Brain pericyte (primary cell): ENCODE measurements at places on chromosomes 7 and 10.

DNA sequence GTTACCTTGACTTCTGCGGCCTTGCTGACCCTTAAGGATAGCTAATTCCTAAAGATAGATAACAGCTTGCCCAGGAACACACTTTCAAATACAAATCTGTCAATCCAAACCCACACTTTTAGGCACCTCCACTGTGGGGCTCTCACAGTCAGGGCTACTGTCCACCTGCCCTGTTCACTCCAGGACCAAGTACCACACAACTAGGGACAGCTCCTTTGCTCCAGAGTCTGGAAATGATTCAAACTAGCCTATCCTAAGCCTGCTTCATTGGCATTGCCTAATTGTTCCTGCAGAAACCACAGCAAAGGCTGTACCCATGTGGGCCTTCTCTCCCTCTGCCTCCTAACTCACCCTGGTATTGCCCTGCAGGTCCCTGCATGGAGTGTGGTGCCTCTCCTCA lies 538.9 kb upstream of the IGFBP3 start:
- no peak for DNase-seq

- DNase-seq: no peak
Measured at GRCh38 chr7:91342346-91342745, 78.1 kb downstream of the FZD1 start.

DNA sequence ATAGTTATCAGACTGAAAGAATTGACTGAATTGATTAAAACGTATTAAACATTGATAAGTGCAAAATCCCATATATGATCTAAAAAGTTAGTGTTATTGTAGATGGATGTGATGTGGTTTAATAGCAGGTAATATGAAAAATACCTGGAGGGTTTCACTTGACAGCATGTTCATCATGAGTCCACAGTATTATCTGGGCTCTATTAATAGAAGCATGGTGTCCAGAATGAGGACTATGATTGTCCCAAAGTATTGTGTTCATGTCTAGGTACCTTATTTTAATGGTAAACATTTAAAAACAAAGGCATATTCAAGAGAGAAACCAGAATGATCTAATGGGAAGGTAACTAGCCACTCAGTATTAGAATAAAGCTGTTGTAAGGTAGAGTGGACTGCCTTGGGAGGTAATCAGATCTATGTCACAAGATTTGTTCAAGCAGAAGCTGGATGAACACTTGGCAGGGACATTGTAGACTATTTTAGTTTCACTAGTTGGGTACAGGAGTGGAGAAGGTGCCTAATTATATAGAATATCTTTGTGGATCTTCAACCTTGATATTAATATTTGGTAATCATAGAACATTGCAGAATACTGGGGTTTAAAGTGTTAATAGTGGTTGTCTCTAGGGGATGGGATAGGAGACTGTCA lies 43.5 kb downstream of the MCU start:
- no peak for DNase-seq

GRCh38 chr7:15303357-15303756 lies 258.5 kb downstream of the AGMO start:
- no peak for DNase-seq

DNA sequence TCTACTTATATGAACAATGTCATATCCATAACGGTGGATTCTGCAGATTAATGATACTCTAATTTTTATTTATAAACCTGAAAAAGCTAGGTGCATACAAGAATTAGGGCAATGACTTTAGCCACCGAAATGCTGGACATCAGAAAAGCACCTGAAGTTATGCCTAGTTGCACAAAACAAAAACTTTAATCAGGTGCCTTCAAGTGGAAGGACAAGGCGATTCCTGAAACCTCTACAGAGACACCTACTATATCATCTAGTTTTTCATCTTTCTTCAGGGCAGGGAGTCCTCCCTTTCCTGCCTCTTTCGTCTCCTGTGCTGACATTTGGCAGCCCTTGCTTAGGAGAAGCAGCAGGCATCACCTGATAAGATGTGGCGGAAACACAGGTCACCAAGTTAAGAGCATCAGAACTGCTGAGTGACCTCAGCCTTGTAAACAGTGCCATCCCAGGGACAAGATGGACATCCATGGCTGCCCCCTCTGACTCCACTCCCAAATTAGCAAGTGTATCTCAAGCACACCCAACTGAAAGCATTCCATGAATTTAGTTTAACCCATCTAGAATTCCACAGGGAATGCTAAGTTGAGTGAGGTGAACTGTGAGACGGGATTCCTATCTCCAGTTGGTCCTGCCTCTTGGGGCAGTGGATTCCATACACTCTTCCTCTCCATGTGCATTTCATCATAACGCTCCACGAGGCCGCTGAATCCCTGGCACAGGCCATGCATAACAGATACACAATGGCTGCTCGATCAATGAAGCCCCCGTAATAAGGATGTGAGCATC lies 5.8 kb downstream of the ITPRIP start:
- no peak for DNase-seq

DNA sequence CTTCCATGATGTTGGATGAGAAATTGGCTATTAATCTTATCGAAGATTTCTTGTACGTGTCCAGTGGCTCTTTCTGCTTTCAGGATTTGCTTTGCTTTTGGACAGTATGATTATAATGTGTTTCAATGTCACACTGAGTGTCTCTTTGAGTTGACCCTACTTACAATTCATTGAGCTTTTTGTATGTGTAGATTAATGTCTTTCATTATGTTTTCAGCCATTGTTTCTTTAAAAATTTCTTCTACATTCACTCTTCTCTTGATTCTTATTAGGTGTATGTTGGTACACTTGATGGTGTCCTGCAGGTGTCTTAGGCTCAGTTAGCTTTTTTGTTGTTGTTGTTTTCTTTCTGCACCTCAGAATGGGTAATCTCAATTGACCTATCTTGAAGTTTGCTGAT lies 16.6 kb downstream of the PLAC9 start:
- no peak for DNase-seq

GRCh38 chr10:32347363-32348022 lies 535 bp upstream of the EPC1 start:
- DNase-seq: no peak
